ENCODE measurements at places on chromosomes 6 and 20.
A peak's percentile ranks its signal among the peaks of the same experiment; 100 is the strongest.

- no peak for DNase-seq
These were observed 113.2 kb downstream of the CEBPB start for GRCh38 chr20:50303573-50304500.

DNA sequence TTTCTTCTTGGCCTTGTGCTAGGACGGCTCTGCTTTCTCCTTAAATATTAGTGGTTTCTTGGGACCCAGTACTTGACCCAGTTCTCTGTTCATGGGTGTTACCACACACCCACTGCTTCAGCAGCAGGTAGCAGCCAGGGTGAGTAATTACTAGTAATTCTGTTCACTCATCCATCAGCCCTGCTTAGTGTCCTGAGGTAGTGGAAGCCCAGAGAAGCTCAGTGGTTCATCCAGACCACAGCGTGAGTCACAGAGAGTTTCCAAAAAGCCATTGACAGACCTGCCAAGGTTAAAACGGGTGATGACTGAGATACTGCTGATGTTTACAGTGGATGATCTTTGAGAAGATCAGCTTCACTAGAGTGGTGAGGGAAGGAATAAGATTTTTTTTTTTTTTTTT is 51.7 kb upstream of the HINT3 start:
- DNase-seq: peak; percentile 77

DNA sequence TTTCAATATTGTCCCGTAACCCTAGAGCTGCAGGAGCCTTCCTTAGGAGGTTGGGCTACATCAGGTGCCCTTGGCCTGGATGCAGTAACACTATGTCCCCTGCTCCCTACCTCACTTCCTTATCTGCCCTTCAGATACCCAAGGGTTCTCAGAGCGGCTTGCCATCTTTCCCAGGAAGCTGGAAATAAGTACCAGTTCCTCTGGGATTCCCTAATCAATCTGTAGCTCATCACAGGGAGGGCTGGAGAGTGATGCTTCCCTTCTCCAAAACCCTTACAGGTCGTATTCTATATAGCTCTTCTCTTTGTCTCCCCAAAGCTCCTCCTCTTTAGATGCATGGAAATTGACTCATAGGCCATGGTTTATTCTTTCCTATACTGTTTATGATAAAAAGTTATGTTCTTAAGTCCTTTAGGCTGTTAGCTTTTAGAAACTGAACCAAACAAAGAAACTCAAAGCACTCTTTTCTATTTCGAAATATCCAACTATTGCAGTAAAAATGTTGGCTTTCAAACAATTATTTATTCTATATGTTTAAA is 4.2 kb downstream of the MYCT1 start:
- DNase-seq: no peak

GRCh38 chr6:137357263-137357947 is 136.8 kb downstream of the OLIG3 start:
- DNase-seq: no peak

GRCh38 chr20:20904501-20904831 is 192.0 kb upstream of the RALGAPA2 start:
- no peak for DNase-seq

DNA sequence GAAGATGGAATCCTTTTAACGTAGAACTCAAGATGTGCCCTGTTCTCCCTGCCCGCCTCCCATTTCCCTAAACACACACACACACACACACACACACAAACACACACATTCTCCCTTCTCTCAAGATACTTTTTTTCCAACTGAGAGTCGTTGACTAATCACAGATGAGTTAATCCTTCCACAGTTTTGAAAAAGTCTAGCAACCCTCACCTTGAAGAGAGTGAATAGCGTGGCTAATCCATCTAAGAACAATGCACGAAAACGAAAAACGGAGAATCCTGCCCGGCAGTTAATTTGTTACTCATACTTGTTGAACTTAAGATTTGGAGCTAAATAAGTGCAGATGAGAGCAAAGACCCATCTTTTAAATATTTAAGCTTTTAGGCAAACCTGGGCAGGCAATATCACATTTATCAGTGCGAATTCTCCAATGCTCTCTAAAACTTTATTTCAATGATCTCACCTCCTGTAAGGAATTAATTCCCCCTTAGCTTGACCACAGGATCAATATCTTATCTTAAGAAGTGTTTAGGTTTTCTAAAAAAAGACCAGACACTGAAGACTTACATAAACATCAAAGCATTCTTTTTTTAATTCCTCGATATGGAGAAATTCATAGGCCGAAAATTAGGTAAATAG is 1.1 kb downstream of the AGPAT4 start:
- no peak for DNase-seq

DNA sequence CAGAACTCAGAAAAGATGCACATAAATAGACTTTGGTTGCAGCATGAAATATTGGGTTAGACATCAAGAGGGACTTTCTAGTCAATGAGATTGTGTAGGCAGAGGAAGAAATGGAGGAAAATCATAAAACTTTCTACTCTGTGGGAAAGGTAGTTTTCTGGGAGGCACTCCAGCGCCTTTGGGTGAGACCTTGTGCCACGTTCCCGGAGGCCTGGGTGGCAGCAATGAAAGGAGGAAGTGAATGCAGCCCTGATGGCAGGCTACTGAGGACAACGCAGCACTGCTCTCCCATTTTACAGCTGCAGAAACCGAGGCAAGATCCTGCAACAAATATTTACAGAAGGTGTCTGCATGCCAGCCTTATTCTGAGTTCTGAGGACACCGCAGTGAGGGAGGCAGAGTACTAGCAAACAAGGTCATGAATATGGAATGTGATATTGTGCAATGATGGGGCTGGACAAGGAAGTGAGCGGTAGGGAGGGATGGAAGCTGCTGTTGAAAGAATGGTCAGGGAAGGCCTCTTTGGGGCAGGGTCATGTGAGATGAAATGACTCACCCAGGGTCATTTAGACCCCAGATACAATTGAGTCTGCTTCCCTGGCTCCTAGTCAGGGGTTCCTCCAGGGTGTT is 159.1 kb downstream of the TFAP2C start:
- DNase-seq: no peak

All from activated CD4-positive, alpha-beta T cell treated with anti-CD3 and anti-CD28 coated beads for 36 hours (primary cell).